Foreskin keratinocyte (primary cell): ENCODE measurements at places on chromosomes 7 and 10. TPM values are rescaled to one million over a fixed set of nuclear protein-coding genes. Genes with fewer than 3 reads are reported as not detected.

The AOC1 gene
- not detected in 2 replicates for total RNA-seq

The HYCC1 gene
- 53.0 and 54.6 TPM in 2 replicates for total RNA-seq

The TAS2R3 gene
- 0.25 and 0.44 TPM in 2 replicates for total RNA-seq

The CTAGE4 gene
- 1.4 and 7.2 TPM in 2 replicates for total RNA-seq

The SYCE1 gene
- 0.14 TPM in 1 of 2 replicates, not detected in the other for total RNA-seq

The KIAA1549 gene
- 4.9 and 5.1 TPM in 2 replicates for total RNA-seq

The HOXA3 gene
- 1.2 and 2.1 TPM in 2 replicates for total RNA-seq

The ZNF467 gene
- total RNA-seq = 0.35 and 0.48 TPM in 2 replicates

The NXPH1 gene
- total RNA-seq = not detected in 2 replicates

The PSMG3 gene
- total RNA-seq = 56.4 and 59.7 TPM in 2 replicates

The AKAP9 gene
- 22.8 and 25.8 TPM in 2 replicates for total RNA-seq

The TMEM106B gene
- total RNA-seq = 31.9 and 33.1 TPM in 2 replicates

The TMEM270 gene
- not detected in 2 replicates for total RNA-seq
